ENCODE measurements at places on chromosomes 2 and 18.
A peak's percentile ranks its signal among the peaks of the same experiment; 100 is the strongest.

DNA sequence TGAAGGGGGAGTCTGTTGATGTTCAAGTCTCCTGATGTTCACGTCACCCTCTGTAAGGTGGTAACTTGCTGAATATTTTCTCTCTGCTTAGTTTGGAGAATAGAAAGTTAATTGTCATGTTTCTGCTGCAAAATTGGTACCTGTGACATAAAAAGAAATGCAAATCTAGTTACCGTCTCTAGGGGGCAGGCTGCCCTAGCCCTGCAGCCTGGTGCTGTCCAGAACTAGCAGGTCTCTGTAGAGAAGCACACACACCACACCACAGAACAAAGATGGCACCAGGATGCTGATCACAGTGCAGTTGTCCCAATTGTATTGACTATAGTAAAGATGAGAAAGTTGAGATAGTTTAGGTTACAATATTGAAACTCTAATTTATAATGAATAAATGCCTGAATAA, 47.0 kb downstream of the SLC9A4 start:
- no peak for DNase-seq
- H3K4me3 ChIP-seq = no peak overlapping the region
- H3K27ac ChIP-seq = no peak overlapping the region
- no peaks in the 10 kb centered on the region for H3K36me3 ChIP-seq

DNA sequence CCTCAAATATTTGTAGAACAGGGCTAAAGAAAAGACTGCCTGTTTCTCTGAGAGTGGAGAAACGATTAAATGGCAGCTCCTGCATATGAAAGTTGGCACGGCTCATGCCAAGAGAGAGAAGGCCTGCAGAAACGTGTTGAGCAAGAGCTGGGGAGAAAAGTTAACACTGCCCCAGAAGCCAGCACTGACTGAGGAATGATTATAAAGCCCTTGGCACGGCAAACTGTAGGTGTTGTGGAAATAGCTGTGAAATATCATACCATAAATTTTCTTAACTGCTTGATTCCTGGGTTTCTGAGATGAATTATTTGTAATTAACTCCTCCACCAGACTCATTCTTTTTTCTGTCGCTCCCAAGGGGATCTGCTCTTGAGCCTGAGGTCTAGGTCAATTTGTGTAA, 4.3 kb downstream of the FRZB start:
- no peak for DNase-seq
- H3K36me3 ChIP-seq = no peaks in the 10 kb centered on the region
- H3K4me1 ChIP-seq = no peaks in the 10 kb centered on the region
- no peak overlapping the region for H3K27ac ChIP-seq

GRCh38 chr18:8040021-8040420, 472.9 kb downstream of the PTPRM start:
- no peak overlapping the region for H3K4me3 ChIP-seq
- no peaks in the 10 kb centered on the region for H3K36me3 ChIP-seq
- H3K27ac ChIP-seq = no peak overlapping the region
- no peaks in the 10 kb centered on the region for H3K4me1 ChIP-seq

DNA sequence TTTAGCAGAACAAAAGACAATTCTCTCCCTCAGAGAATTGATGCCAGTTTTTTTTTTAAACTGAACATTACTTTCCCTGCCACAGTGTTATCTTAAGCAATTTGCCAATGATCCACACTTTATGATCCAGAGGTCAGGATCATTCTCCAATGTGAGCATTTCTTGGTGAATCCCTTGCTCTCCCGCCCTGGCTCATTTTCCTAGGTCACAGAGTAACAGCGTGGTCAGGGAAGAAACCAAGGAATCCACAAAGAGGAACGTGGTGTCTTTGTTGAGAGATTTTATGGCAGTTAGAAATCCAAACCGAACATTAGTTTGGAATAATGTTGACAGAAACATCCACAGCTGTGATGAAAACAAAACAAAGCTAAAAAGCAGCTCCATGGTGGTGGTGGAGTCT, 250.3 kb downstream of the TTC32 start:
- no peaks in the 10 kb centered on the region for H3K27me3 ChIP-seq
- no peak for DNase-seq
- no peaks in the 10 kb centered on the region for H3K36me3 ChIP-seq
- H3K4me3 ChIP-seq = no peak overlapping the region

DNA sequence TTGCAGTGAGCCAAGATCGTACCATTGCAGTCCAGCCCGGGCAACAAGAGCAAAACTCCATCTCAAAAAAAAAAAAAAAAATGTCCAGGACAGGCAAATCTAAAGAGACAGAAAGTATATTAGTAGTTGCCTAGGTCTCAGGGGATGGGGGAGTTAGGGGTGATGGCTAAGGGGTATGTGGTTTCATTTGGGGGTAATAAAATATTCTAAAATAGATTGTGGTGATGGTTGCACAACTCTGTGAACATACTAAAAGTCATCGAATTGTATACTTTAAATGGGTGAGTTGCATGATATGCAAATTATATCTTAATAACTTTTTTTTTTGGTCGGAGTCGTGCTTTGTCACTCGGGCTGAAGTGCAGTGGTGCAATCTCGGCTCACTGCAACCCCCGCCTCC, 34.2 kb upstream of the ACTR2 start:
- no peak overlapping the region for H3K27ac ChIP-seq
- H3K4me1 ChIP-seq = no peaks in the 10 kb centered on the region
- no peak for DNase-seq
- no peak overlapping the region for H3K4me3 ChIP-seq
- H3K36me3 ChIP-seq = no peaks in the 10 kb centered on the region
- peaks cover 3% of the 10 kb centered on the region for H3K27me3 ChIP-seq

GRCh38 chr2:238370094-238370822, 49.9 kb downstream of the TRAF3IP1 start:
- no peaks in the 10 kb centered on the region for H3K36me3 ChIP-seq
- H3K27me3 ChIP-seq = no peaks in the 10 kb centered on the region
- DNase-seq = no peak
- H3K27ac ChIP-seq = no peak overlapping the region

DNA sequence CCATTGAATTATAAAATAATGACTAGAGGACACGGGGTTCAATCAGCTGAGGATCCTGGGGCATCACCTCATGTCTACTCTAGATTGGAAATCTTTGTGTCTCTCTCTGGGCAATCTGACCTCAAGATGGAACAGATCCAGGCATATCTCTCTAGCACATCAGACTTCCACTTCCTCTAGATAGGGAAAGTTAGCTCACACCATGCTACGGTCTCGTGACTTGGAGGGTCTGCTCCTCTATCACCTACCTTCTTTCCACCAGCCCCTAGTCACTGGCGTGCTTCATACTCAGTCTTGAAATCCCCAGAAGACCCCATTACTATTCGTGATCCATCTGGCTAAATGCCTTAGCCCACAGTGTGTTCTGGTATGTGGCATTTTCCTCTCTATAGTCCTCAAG, 148.8 kb downstream of the ANKRD44 start:
- DNase-seq = no peak
- H3K27ac ChIP-seq = no peak overlapping the region
- no peaks in the 10 kb centered on the region for H3K27me3 ChIP-seq
- H3K4me1 ChIP-seq = peaks cover 46% of the 10 kb centered on the region

DNA sequence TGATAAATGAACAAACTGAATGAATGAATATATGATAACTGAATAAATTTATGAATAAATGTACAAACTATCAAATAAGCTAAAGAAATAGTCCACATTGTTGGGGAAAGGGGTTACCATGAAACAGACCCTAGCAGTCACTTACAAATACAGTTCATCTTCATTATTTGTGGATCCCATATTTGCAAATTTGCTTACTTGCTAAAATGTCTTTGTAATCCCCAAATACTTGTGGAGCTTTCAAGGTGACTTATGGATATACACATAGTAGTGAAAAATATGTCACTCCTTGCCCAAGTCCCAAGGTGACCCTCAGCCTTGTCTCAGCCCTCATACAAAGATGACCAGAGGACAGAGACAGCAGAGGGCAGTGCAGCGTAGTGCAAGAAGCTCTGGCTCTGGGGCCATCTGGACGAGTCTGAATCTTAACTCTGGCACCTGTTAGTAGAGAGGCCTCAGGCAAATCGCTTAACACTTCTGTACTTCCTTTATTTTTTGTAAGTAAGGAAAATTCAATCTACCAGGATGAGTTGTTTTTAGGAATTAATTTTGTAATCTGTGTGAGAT, 3.1 kb downstream of the PAIP2B start:
- H3K4me3 ChIP-seq = no peak overlapping the region
- no peak for DNase-seq
- no peaks in the 10 kb centered on the region for H3K36me3 ChIP-seq
- H3K27ac ChIP-seq = no peak overlapping the region

DNA sequence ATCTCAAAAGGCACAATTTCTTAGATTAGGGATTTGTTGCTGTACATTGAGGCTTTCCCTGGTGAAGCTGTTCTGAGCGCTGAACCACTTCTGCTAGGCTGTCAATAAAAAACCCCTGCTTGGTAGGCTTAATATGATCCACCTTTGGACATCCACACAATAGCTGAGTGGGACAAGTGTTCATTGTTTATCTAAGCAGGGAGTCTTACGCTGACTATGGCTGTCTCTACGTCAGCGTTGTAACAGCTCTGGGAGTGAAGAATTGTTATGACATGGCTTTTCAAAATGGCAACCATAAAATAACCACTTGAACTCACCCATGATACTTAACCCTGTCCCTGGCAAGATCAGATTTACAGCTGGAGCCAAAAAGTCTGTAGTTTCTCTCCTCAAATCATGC, 111.5 kb upstream of the SULT1C3 start:
- no peak overlapping the region for H3K4me3 ChIP-seq
- no peak for DNase-seq
- H3K36me3 ChIP-seq = no peaks in the 10 kb centered on the region
- H3K4me1 ChIP-seq = no peaks in the 10 kb centered on the region

- H3K4me1 ChIP-seq = peaks cover 16% of the 10 kb centered on the region
- DNase-seq = no peak
- no peak overlapping the region for H3K27ac ChIP-seq
- H3K4me3 ChIP-seq = no peak overlapping the region
- H3K27me3 ChIP-seq = peaks cover 39% of the 10 kb centered on the region
Measured at GRCh38 chr2:183031911-183032794, 6.1 kb downstream of the NCKAP1 start.

- no peaks in the 10 kb centered on the region for H3K36me3 ChIP-seq
- H3K27ac ChIP-seq = no peak overlapping the region
- no peaks in the 10 kb centered on the region for H3K4me1 ChIP-seq
- no peak overlapping the region for H3K4me3 ChIP-seq
Measured at GRCh38 chr2:107989445-107989844, 3.1 kb downstream of the SLC5A7 start.

DNA sequence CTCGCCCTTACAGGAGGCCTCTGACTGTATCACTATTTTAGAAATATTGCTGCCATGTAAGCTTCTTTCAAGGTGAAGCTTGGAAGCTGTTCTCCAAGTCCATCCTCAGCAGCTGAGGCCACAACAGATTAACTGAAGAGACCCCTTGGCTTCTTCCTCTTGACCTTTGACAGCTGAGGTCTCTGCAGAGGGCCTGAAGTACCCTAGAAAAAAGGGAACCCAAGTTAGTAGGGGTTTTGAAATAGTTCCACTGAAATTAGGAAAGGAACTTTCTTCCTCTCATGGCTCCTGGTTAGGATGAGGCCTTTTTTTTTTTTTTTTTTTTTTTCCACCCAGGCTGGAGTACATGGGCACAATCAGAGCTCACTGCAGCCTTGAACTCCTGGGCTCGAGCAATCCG, 15.5 kb upstream of the IHH start:
- no peaks in the 10 kb centered on the region for H3K27me3 ChIP-seq
- no peak for DNase-seq
- H3K4me3 ChIP-seq = no peak overlapping the region
- no peaks in the 10 kb centered on the region for H3K4me1 ChIP-seq
- H3K36me3 ChIP-seq = peaks cover 32% of the 10 kb centered on the region

GRCh38 chr18:25726298-25726697, 364.1 kb downstream of the SS18 start:
- H3K36me3 ChIP-seq = no peaks in the 10 kb centered on the region
- no peaks in the 10 kb centered on the region for H3K4me1 ChIP-seq
- H3K27ac ChIP-seq = no peak overlapping the region
- no peak for DNase-seq
- H3K27me3 ChIP-seq = no peaks in the 10 kb centered on the region

- no peaks in the 10 kb centered on the region for H3K27me3 ChIP-seq
- peak overlapping the region; percentile 92 for H3K27ac ChIP-seq
- DNase-seq = no peak
Measured at GRCh38 chr18:59358414-59358711, 702 bp downstream of the LMAN1 start.
